CD4-positive, alpha-beta T cell treated with Interleukin-15 for 4 hours (primary cell): ENCODE measurements at places on chromosomes 12 and 14.

GRCh38 chr12:67419810-67420209 lies 150.7 kb downstream of the CAND1 start:
- DNase-seq = no peak

- no peak for DNase-seq
Observed at GRCh38 chr12:27782481-27782880, 2.4 kb upstream of the MANSC4 start.

GRCh38 chr12:14776236-14776961 lies 26.9 kb downstream of the WBP11 start:
- peak; percentile 19 for DNase-seq

DNA sequence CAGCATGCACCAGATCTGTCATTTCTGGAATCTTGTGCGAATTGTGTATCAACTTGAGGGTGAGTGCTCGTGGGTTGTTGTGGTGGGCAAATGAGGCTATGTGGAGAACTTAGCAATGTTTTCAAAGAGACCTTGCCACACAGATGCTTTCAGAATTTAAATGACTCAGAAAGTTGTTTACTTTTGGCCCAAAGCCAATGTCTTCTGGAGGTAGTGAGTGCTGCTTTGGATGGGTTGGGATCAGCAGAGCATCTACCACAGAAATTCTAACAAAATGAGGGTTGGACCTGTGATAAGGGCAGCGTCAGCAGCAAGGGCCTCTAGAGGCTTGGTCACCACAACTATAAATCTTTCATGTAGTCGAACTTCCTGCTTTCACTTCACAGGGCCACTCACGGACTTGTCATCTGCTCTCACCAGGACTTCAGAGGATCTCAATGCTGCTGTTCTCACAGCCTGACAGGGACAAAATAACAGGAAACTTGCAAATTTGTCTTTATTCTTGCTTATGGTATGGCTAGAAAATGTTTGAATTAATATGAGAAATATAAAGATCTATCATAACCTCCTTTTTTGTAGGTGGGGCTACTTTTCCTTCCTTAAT lies 111.4 kb downstream of the DACT1 start:
- no peak for DNase-seq

DNA sequence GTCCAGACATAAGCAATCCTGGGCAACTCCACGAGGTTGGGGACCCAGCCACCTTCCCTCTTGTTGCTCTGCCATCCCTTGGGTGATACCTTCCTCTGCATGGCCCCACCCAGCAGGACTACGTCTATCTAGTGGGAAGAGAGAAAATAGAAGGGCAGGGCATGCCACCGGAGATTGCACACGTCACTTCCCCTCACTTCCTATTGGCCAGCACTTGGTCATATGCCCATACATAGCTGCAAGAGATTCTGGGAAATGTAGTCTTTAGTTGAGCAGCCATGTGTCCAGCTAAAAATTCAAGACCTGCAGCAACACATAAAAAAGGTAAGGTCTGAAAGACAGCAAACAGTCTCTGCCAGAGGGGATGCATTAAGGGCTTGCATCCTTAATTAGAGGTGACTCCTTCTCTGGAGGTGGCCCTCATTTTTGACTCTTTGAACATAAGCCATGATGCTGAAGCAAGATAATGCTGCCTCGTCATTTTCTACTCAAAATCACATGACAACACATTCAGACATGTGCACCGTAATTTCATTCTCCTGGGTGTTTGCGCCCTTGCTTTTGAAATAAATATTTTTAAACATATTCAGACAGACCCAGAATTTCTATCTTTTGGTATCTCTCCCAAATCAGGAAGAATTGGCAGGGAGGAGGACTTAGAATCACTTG lies 91.8 kb upstream of the PWP1 start:
- DNase-seq = no peak

DNA sequence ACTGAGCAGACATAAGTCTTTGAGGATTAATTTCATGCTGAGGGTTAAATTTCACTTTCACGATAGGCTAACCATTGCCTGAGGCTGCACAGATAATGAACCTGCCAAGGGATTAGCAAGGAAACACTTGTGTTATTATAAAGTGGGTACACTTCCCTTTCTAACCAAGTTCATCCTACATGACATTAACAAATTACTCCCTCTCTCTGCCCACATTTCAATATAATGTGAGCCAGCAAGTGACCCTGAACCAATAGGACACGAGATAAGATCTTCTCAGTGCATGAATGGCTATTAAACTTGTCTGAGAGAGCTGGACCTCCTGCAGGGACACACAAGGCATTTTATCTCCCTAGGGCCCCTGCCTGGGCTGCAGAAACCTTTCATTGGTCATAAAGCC lies 173.5 kb downstream of the PAX9 start:
- DNase-seq = no peak

- peak; percentile 7 for DNase-seq
Observed at GRCh38 chr12:103840462-103840875, 565 bp downstream of the NT5DC3 start.

DNA sequence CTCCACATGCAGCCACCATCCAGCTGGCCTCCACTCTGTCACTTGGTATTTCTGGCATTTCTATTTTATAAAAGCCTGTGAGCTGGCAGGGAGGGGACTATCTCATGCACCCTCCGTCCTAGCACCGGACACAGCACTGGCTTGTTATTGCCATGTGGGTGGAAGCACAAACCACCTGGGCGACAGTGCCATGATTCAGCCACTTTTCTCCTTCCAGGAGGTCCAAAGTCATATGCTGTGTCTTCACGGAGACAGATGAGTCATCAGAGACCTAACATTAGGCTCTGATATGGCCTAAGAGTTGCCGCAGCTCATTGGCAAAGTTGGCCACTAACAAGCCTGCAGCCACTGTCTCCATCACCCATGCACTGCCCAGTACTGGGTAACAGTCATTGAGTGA lies 1123.0 kb downstream of the VRK1 start:
- no peak for DNase-seq

GRCh38 chr12:34334953-34335743 lies 312.9 kb downstream of the ALG10 start:
- DNase-seq = no peak
